CD14-positive monocyte (primary cell): ENCODE measurements at places on chromosomes 5 and 9. TPM values are rescaled to one million over a fixed set of nuclear protein-coding genes. Genes with fewer than 3 reads are reported as not detected.

- H3K27ac ChIP-seq, result no peak overlapping the region
- no peak overlapping the region for H3K4me3 ChIP-seq
- H3K36me3 ChIP-seq, result peaks cover 34% of the 10 kb centered on the region
- peaks cover 18% of the 10 kb centered on the region for H3K4me1 ChIP-seq
- H3K27me3 ChIP-seq, result no peaks in the 10 kb centered on the region
- DNase-seq, result no peak
These were observed 58.9 kb downstream of the DAP start for GRCh38 chr5:10702040-10702629.

GRCh38 chr5:107997338-107997980 lies 326.7 kb upstream of the EFNA5 start:
- DNase-seq, result no peak
- H3K27ac ChIP-seq, result no peak overlapping the region
- H3K4me3 ChIP-seq, result no peak overlapping the region
- H3K36me3 ChIP-seq, result no peaks in the 10 kb centered on the region
- no peaks in the 10 kb centered on the region for H3K27me3 ChIP-seq
- no peaks in the 10 kb centered on the region for H3K4me1 ChIP-seq

GRCh38 chr9:109331353-109331752 lies 10.5 kb upstream of the EPB41L4B start:
- H3K27ac ChIP-seq, result no peak overlapping the region
- H3K4me1 ChIP-seq, result no peaks in the 10 kb centered on the region
- no peak overlapping the region for H3K4me3 ChIP-seq
- H3K36me3 ChIP-seq, result no peaks in the 10 kb centered on the region
- DNase-seq, result no peak
- no peaks in the 10 kb centered on the region for H3K27me3 ChIP-seq

Gene LRRC19
- polyA plus RNA-seq, result not detected in 2 replicates

DNA sequence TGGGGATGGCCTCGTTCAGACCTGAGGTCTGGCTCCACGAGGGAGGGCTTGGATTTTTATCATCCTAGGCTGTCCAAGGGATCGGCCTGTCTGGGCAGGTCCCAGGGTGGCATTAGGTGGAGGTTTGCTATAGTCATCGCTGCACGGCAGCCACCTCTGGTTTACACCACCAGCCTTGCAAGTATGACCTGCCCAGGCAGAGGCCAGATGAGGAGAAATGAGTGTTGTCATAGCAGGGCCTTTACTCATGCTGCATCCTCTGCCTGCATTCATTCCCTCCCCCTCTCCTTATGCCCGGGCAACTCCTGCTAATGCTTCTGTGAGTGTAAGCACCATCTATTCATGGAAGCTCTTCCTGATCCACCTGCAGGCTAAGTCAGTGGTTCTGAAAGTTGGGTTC lies 15.3 kb upstream of the NDST1 start:
- H3K27ac ChIP-seq, result no peak overlapping the region
- peaks cover 57% of the 10 kb centered on the region for H3K4me1 ChIP-seq
- no peaks in the 10 kb centered on the region for H3K27me3 ChIP-seq
- DNase-seq, result no peak
- no peak overlapping the region for H3K4me3 ChIP-seq

DNA sequence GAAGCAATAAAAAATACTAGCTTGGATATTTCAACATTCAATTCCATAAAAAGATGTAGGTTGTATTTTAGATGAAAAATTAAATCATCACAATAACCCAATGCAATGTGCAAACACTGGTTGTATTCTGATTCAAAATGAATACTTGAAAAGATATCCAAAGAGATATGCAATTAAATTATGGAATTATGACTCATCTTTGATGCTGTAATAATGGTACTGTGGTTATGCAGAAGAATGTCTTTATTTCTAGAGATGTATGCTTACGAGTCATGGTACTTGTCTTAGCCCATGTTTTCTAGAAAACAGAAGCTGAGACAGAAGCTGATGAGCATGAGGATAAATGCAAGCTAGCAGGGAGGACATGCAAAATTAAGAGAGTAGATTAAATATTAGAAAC lies 1941.4 kb upstream of the NUDT12 start:
- H3K4me1 ChIP-seq, result no peaks in the 10 kb centered on the region
- no peak overlapping the region for H3K4me3 ChIP-seq
- DNase-seq, result no peak

DNA sequence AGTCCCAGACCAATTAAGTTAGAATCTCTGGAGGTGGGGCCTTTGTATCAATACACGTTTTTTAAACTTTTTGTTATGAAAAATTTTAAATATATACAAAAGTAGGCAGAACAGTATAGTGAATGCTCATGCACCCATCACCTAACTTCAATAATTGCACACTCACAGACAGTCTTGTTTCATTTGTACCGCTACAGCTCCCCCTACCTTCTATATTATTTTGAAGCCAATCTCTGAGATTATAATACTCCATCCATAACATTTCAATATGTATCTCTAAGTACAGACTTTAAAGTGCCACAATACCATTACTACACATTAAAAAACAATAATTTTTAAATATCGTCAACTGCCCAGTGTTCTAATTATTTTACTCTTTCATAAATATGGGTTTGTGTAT lies 32.9 kb downstream of the ISL1 start:
- no peaks in the 10 kb centered on the region for H3K27me3 ChIP-seq
- H3K27ac ChIP-seq, result no peak overlapping the region
- no peaks in the 10 kb centered on the region for H3K4me1 ChIP-seq
- no peak for DNase-seq
- no peaks in the 10 kb centered on the region for H3K36me3 ChIP-seq

GRCh38 chr5:175517824-175518450 lies 39.6 kb downstream of the SFXN1 start:
- no peak overlapping the region for H3K27ac ChIP-seq
- no peaks in the 10 kb centered on the region for H3K4me1 ChIP-seq
- no peak for DNase-seq
- peaks cover 36% of the 10 kb centered on the region for H3K36me3 ChIP-seq
- no peak overlapping the region for H3K4me3 ChIP-seq

Gene LSM11
- 0.28 TPM for polyA plus RNA-seq

- no peaks in the 10 kb centered on the region for H3K36me3 ChIP-seq
- H3K27ac ChIP-seq, result no peak overlapping the region
- no peak for DNase-seq
- H3K27me3 ChIP-seq, result no peaks in the 10 kb centered on the region
These were observed 126.9 kb downstream of the ADGRV1 start for GRCh38 chr5:90685425-90686022.

GRCh38 chr5:180670586-180671359 lies 21.4 kb upstream of the FLT4 start:
- H3K27me3 ChIP-seq, result peaks cover 25% of the 10 kb centered on the region
- no peak overlapping the region for H3K27ac ChIP-seq
- no peaks in the 10 kb centered on the region for H3K36me3 ChIP-seq
- H3K4me3 ChIP-seq, result no peak overlapping the region
- DNase-seq, result no peak

- H3K4me3 ChIP-seq, result peak overlapping the region; percentile 51
- peaks cover 31% of the 10 kb centered on the region for H3K4me1 ChIP-seq
- peak; percentile 89 for DNase-seq
- no peaks in the 10 kb centered on the region for H3K36me3 ChIP-seq
- H3K27me3 ChIP-seq, result peaks cover 5% of the 10 kb centered on the region
- peak overlapping the region; percentile 86 for H3K27ac ChIP-seq
These were observed 674 bp downstream of the TMEM38B start for GRCh38 chr9:105694848-105695581.

- H3K27me3 ChIP-seq, result no peaks in the 10 kb centered on the region
- no peaks in the 10 kb centered on the region for H3K36me3 ChIP-seq
- H3K27ac ChIP-seq, result no peak overlapping the region
- no peaks in the 10 kb centered on the region for H3K4me1 ChIP-seq
- no peak for DNase-seq
These were observed 90.3 kb upstream of the FBXL17 start for GRCh38 chr5:108472237-108472636.

GRCh38 chr9:128148509-128149000 lies 698 bp upstream of the LCN2 start:
- H3K4me3 ChIP-seq, result no peak overlapping the region
- no peaks in the 10 kb centered on the region for H3K36me3 ChIP-seq
- peaks cover 6% of the 10 kb centered on the region for H3K4me1 ChIP-seq
- H3K27ac ChIP-seq, result no peak overlapping the region
- DNase-seq, result no peak

Gene SLC6A7
- not detected for polyA plus RNA-seq

Gene KLHL3
- 0.19 and 0.71 TPM in 2 replicates for polyA plus RNA-seq

- no peaks in the 10 kb centered on the region for H3K4me1 ChIP-seq
- no peak overlapping the region for H3K4me3 ChIP-seq
- H3K27me3 ChIP-seq, result no peaks in the 10 kb centered on the region
- no peaks in the 10 kb centered on the region for H3K36me3 ChIP-seq
- no peak for DNase-seq
- no peak overlapping the region for H3K27ac ChIP-seq
These were observed 237.7 kb upstream of the CDH9 start for GRCh38 chr5:27276119-27276518.

Gene CEP72
- 0.13 TPM for polyA plus RNA-seq

DNA sequence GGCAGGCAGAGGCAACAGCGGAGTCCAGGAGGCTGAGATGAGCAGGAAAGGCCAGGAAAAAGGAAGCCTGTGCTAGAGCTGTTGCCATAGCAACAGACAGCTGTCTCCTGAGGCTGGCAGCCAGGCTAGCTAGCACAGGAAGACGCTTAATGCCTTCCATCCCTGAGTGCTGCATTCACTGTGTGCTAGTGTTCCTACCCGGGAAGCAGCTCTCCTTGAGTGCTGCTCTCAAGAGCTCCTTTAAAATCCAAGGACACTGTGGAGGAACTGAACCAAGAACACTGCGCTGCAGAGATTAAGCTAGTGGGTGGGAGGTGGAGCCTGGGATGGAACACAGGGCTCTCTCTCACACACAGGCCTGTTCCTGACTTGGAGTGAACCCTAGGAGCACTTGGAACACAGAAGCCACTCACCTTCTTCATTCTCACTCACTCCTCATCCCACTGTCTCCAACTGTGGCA lies 53.5 kb upstream of the IL7R start:
- H3K27me3 ChIP-seq, result no peaks in the 10 kb centered on the region
- H3K4me3 ChIP-seq, result no peak overlapping the region
- no peak overlapping the region for H3K27ac ChIP-seq
- no peaks in the 10 kb centered on the region for H3K36me3 ChIP-seq

Gene CDH10
- not detected for polyA plus RNA-seq

GRCh38 chr5:98564836-98565235 lies 208.6 kb upstream of the RGMB start:
- no peak overlapping the region for H3K4me3 ChIP-seq
- no peaks in the 10 kb centered on the region for H3K4me1 ChIP-seq
- no peaks in the 10 kb centered on the region for H3K36me3 ChIP-seq
- DNase-seq, result no peak

Gene NR2F1
- polyA plus RNA-seq, result not detected

- H3K4me3 ChIP-seq, result no peak overlapping the region
- DNase-seq, result peak; percentile 35
- H3K4me1 ChIP-seq, result peaks cover 49% of the 10 kb centered on the region
- no peaks in the 10 kb centered on the region for H3K36me3 ChIP-seq
These were observed 64.6 kb upstream of the VCAN start for GRCh38 chr5:83406906-83407305.

Gene CCDC192
- not detected for polyA plus RNA-seq

DNA sequence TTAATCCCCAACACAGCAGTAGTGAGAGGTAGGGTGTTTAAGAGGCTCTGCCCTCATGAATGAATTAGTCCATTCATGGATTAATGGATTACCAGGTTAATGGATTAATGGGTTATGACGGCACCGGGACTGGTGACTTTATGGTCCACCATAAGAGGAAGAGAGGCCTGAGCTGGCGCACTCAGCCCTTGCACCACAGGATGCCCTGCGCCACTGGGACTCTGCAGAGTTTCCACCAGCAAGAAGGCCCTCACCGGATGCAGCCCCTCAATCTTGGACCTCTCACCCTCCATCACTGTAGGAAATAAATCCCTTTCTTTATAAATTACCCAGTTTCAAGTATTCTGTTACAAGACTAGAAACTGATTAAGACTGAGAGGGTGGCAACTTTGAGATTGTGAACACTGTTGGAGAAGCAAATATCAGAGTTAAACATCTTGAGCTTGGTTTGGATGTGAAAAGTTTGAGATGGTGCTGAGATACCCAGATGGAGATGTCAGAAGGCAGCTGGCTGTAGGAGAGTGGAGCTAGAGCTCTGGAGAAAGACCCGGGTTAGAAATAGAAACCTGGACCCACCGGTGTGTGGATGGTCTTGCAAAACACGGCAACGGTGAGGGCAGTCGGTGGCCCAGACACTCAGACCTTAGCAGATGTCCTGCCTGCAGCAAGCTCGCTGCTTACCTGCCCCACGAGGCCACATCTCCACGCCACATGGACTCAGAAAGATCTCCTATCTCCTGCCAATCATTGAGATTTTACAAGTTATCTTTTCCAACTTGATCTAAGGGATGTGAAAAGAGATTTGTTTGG lies 98.8 kb downstream of the HSD17B3 start:
- H3K27ac ChIP-seq, result no peak overlapping the region
- H3K36me3 ChIP-seq, result no peaks in the 10 kb centered on the region
- H3K4me3 ChIP-seq, result no peak overlapping the region
- no peaks in the 10 kb centered on the region for H3K4me1 ChIP-seq
- DNase-seq, result no peak
- H3K27me3 ChIP-seq, result no peaks in the 10 kb centered on the region

GRCh38 chr5:120917214-120917758 lies 453.2 kb downstream of the PRR16 start:
- no peaks in the 10 kb centered on the region for H3K27me3 ChIP-seq
- H3K4me1 ChIP-seq, result no peaks in the 10 kb centered on the region
- DNase-seq, result no peak

GRCh38 chr5:558871-559503 lies 34.7 kb upstream of the SLC9A3 start:
- no peaks in the 10 kb centered on the region for H3K36me3 ChIP-seq
- no peaks in the 10 kb centered on the region for H3K27me3 ChIP-seq
- H3K4me3 ChIP-seq, result no peak overlapping the region
- no peaks in the 10 kb centered on the region for H3K4me1 ChIP-seq
- DNase-seq, result no peak

DNA sequence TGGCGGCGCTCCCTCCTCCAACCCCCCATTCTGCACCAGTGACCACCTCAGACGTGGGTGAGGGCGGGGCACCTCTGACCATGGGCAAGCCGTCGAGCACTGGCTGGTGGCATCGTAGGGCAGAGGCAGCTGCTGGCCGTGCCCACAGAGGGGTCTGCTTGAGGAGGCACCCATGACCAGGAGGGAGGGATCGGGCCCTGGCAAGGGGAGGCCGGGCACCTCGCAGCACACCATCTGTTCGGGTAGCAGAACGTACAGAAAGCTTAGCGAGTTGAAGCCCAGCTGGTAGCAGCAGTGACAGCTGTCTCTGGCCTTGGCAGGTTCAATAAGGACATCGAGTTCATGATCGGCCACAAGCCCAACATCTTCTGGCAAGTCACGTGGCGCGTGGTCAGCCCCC lies 4.3 kb upstream of the SLC6A18 start:
- DNase-seq, result no peak
- H3K27ac ChIP-seq, result no peak overlapping the region
- no peaks in the 10 kb centered on the region for H3K27me3 ChIP-seq
- no peaks in the 10 kb centered on the region for H3K4me1 ChIP-seq

Gene FBXO38
- polyA plus RNA-seq, result 6.8 TPM

- H3K36me3 ChIP-seq, result no peaks in the 10 kb centered on the region
- no peak overlapping the region for H3K27ac ChIP-seq
- DNase-seq, result no peak
- H3K4me3 ChIP-seq, result no peak overlapping the region
- H3K4me1 ChIP-seq, result no peaks in the 10 kb centered on the region
These were observed 183.4 kb downstream of the TMEM38B start for GRCh38 chr9:105877721-105878120.

- peaks cover 94% of the 10 kb centered on the region for H3K36me3 ChIP-seq
- no peaks in the 10 kb centered on the region for H3K27me3 ChIP-seq
- DNase-seq, result no peak
- H3K4me1 ChIP-seq, result no peaks in the 10 kb centered on the region
These were observed 73.4 kb upstream of the FBXW11 start for GRCh38 chr5:172079876-172080275.
